ENCODE measurements at places on chromosomes 3 and 15.

DNA sequence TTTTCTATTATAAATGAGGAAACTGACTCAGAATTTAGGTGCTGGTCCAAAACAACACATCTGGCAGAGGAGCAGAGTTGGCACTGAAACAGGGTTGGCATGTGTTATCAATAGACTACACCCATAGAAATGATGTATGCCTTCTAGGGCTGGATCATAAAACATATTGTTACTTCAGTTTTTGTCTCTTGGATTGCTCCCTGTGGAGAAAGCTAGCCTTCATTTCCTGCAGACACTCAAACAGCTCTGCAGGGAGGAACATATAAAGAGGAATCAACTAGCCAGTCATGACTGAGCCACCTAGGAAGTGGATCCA, 507 bp upstream of the MRPL3 start:
- DNase-seq, result no peak

DNA sequence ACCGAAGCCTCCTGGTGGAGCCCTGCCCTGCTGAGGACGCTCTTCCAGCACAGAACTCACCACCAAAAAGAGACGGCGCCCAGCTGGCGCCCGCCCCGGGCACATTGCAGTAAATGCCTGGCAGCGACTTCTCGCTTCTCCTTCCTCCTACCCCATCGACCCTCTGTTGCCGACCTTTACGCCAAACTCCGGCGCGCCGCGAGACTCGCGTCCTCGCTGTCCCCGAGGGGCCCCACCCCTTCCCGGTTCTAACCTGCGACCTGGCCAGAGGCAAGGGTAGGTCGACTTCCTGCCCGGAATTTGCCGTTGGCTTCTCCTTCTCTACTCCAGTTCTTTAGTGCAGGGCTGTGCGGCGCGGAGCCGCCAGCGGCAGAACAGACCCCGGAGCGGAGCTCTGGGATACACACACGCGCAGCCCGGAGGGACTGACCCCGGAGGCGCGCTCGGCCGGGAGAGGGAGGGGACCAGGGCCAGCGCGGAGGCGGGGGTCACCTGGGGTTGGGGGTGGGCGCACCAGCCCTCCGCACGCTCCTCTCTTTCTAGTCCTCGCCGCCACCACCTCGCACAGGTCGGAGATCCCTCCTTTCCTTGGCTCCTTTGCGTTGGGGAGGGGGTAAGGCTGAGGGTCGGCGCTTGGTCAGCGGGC, 226.6 kb upstream of the AZI2 start:
- peak; percentile 4 for DNase-seq

- no peak for DNase-seq
These were observed 60.7 kb downstream of the ST3GAL6 start for GRCh38 chr3:98823791-98824190.

DNA sequence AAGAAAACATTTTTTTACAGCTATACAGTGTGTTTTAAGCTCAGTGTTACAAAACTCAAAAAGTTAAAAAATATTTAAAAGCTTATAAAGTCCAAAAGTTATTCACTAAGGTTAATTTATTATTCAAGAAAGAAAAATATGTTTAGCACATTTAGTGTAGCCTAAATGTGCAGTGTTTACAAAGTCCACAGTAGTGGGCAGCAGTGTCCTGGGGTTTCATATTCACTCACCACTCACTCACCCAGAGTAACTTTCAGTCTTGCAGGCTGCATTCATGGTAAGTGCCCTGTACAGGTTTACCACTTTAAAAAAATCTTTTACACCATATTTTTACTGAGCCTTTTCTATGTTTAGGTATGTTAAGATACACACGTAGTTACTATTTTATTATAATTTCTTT, 300.2 kb upstream of the TRIM42 start:
- no peak for DNase-seq

GRCh38 chr15:53208751-53209150, 418.6 kb upstream of the ONECUT1 start:
- no peak for DNase-seq

GRCh38 chr3:117666325-117666724, 956.7 kb downstream of the TUSC7 start:
- no peak for DNase-seq

DNA sequence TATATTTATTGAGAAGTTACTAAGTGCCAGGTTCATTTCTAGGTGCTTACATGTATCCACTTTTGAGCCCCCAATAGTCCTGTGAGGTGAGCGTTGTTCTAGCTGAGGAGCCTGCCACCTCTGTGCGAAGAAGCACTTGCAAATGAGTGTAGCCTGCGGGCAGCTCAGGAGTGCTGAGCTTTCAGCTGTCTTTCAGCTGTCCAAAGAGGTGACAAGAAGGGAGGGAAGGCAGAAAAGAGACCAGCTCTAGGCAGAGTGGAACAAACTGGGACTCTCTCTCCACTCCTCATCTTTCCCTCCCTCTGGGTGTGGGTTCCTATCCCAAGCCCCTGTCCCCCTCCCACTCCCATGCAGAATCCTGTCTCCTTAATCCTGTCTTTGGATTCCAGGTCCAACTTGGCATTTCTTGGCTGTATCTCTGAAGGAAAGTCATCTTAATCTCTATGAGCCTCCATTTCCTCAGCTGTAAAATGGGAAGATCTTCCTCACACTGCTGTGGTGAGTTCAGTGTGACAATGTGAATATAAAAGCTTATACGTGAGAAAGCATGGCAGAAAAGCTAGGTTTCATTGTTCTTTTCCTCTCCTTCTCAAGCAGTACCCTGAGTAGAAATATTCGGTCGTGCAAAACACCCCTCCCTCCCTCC, 6.7 kb upstream of the SRP14 start:
- no peak for DNase-seq

- DNase-seq, result no peak
These were observed 92.2 kb downstream of the P2RY1 start for GRCh38 chr3:152927131-152927530.

GRCh38 chr3:142987080-142987700, 14.2 kb upstream of the U2SURP start:
- no peak for DNase-seq

DNA sequence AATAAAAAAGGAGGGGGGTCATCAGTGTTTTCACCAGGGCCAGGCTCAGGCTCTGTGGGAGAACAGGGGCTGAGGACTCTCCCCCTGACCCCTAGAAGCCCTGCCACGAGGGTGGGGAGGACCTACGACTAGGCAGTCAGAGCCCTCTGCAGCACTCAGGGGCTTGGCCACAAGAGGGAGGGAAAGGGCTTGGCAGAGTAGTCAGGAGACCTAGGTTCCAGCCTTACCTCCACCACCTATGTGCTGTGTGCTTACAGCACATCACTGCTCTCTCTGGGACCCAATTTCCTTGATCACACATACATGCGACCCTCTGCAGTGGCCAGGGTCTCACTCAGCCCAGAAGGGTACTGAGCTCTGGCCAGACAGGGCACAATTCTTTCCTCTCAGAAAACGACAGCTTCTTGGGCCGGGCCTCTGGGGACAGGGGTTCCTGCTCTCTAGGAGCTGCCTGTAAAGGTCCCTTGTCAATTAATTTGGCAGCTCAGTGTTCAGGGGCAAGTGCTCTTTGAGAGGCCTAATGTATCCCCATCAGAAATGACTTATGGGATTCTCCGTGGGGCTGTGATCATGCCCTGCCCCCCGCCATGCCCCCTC, 16.4 kb upstream of the SKIC8 start:
- no peak for DNase-seq

DNA sequence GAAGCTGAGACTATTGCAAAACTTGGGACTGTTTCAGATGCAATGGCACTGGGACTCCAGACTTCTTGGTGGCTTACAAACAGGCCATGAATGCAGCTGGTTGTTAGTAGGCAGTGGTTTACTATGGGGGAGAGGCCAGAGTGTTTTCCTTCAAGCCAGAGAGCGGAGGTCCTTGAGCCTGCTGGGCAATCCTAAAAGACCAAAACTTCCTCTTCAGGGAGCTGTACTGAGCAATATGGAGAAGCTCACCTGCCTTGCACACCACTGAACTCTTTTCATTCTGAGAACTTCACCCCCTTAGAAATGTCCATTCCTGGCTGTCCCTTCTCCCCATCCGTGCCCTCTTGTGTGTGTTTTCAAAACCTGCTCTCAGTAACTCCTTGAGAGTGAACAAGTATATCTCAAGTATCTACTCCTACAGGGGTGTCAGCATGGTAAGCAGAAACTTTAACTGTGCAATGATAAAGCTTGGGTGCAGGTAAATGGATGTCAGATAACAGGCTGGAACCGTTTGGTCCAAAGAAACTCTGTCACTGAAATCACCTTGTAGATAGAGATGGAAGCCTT, 213.9 kb downstream of the CLSTN2 start:
- DNase-seq, result no peak

DNA sequence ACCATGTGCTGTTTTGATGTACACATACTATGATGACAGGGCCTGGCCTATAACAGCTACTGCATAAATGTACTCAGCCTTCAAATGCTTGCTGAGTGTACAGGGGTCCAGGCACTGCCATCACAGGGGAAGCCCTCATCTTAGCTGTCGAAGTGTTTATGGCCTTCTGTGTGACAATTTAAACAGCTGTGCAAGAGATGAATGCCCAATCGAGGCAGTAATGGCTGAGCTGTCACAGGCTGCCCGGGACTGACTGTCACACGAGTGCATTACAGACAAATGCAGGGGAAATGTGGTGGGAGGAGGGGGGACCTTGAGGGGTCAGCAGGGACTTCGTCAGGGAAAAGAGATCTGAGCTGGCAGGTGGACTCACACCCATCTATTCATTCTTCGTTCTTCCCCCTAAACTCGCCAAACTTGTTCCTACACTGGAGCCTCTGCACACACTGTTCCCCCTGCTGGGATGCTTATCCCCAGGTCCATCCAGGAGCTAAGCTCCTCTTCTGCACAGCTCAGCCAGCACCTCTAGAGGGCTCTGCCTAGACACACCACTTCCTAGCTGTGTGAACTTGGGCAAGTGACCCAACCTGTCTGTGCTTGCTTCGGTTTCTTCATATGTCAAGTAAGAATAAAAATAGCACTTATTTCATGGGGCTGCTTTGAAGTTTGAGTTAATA, 156.2 kb upstream of the IQSEC1 start:
- no peak for DNase-seq

DNA sequence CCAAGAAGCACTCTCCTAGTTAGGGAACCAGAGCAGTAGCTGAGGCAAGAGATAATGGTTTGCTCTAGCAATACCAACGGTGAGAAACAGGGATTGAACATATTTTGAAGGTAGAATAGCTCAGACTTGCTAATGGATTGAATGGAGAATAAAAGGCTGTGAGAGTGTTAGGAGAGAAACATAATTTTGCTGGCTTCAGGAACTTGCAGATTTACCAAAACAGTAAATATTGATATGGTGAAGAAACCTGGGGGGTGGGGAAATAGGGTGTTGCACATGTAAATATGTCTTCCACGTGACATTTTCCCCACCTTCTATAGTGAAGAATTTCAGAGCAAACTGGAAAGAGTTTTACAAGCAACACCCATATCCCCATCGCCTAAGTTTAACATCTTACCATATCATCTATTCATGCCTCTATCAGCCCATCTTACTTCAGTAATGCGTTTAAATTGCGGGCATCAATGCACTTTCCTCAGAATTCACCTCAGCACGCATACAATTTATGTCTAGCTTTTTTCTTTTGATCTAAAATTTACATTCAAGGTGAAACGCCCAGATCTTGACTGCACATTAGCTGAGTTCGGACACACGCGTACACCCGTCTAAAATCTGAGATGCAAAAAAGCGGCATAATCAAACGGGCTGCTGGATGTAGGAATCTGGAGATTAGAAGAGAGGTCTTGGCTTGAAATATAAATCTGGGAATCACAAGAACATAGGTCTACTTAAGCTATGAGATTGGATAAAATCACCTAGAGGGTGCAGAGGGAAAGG, 891 bp upstream of the NR1D2 start:
- no peak for DNase-seq

- DNase-seq, result no peak
These were observed 56.5 kb downstream of the DCLK3 start for GRCh38 chr3:36707623-36708409.

GRCh38 chr15:101188637-101189408, 63.0 kb downstream of the CHSY1 start:
- DNase-seq, result peak; percentile 43

DNA sequence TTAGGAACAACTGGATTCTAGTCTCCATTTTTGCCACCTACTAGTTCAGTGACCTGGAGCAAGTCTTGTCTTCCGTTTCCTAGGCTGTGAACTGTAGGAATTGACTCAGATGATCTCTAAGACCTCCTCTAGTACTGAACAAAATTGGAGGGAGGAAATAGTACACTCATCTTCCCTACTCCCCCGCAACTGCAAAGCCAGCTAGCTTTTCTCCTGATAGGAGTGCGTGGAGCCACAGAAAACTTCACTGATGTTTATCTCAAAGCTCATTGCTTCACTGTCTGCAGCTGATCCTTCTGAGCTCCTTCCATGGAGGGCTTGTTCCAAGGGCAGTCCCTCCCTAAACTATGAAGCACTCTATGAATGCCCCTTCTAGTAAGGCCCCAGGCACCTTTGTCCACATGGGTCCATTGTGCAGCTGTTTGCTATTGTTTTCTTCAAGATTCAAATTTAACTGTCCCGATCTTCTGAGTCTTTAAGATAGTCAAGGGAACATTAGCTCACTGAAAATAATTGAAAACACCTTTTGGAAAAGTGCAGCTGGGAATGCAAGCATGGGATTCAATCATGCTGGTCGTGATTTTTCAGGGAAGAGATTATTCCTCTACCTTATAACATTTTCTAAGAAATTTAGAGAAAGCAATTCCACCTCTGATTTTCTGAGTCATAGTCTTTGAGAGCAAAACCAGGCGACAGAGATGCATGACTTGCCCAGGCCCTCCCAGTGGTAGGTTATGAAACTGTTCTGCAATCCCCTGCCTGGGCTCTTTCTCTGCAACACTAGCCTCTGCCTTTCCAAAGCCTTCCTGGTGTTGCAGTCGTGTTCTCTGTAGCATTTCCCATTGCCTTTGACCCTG, 24.3 kb downstream of the FILIP1L start:
- DNase-seq, result no peak

- DNase-seq, result no peak
These were observed 448.5 kb downstream of the NAALADL2 start for GRCh38 chr3:175307642-175308041.

GRCh38 chr3:173529062-173529711, 131.6 kb downstream of the NLGN1 start:
- DNase-seq, result no peak

- DNase-seq, result no peak
These were observed 29.6 kb downstream of the GALK2 start for GRCh38 chr15:49199666-49200065.

DNA sequence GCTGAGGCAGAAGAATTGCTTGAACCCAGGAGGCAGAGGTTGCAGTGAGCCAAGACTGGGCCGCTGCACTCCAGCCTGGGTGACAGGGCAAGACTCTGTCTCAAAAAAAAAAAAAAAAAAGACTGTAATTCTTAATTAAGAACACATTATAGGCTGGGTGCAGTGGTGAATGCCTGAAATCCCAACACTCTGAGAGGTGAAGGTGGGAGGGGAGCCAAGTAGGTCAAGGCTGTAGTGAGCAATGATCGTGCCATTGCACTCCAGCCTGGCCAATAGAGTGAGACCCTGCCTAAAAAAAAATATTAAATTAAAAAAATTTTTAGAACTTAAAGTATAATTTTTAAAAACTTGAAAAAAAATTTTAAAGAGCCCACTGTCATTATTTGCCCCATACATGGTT, 13.4 kb upstream of the ARPIN start:
- DNase-seq, result no peak

DNA sequence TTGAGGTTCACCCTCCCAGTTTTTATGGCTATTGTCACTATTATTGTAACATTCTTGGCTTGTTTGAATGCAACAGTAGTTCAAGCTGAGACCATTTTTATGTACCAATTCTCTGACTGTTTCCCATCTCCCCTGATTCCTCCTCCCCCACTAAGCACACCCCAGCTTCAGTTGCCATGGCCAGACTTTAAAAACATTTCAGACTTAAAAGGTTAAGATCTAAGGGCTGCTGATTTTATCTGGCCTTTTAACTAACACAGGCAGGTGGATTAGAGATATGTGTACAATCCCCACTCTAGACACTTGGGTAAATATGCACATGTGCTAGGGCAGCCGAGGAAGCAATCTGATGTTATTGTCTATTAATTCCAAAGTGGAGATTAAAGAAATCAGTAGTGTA, 386.3 kb upstream of the NR2F2 start:
- DNase-seq, result no peak

Measured in GM12891 (cell line).